ENCODE measurements at places on chromosomes 5 and 9.

GRCh38 chr9:136429075-136429628, 10.5 kb downstream of the INPP5E start:
- no peak for DNase-seq

GRCh38 chr5:135894276-135894675, 1.4 kb downstream of the IL9 start:
- no peak for DNase-seq

- DNase-seq, result no peak
Measured at GRCh38 chr9:105295201-105295550, 50.7 kb downstream of the SLC44A1 start.

DNA sequence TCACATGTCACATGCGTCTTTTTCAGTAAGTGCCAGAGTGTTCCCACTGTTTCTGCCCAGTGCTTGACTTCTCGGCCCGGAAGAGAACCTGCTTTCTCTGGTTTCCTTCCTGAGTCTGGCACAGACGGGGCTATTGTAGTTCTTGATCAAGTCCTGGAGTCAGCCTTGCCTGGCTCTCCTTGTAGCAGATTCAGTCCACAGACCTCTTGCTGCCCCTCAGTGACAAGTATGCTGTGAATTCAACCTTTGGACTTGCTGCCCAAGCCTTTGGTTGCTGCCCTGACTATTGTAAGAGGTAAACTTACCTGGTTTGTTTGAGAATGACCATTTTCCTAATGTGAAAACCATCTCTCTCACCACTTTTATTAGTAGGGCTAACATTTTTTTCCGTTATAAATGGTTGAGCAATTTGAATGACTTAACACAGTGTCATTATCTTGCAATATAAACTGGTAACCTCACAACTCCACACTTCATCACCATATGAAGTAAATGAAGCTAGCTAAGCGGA, 24.7 kb downstream of the ZBTB34 start:
- DNase-seq, result no peak

DNA sequence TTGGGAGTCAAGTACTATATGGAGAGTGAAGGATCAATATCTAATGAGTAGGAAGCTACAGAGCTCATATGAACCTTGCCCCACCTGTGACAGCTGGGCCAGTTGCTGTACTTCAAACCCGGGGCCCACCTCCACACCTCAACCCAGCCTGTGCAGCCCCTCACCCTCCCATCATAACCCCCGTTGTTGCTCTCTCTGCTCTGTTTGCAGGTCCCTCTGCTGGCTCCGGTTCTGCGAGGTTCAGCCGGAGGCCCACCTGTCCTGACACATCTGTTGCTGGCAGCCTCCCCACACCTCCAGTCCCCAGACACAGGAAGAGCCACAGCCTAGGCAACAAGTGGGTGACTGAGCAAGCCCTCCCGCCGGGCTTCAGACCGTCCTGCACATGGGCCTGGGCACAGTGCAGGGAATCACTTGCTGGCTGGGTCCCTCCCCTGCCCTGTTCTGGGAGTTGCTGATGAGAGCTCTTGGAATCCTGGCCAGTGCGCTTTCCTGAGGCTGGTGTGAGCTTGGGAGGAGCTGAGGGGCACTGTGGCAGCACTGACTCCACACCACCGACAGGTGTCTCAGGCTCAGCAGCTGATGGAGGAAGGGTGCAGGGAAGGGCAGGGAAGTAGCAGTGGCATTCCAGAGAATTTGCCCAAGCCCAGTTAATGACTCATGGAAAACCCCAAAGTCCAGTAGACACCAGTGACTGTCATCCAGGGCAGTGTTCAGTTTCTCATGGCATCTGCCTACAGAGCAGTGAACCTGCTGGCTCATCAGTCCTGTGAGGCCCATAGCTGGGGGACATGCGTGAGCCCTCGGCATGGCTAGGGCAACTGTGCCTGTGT, 69.5 kb upstream of the GARNL3 start:
- no peak for DNase-seq

DNA sequence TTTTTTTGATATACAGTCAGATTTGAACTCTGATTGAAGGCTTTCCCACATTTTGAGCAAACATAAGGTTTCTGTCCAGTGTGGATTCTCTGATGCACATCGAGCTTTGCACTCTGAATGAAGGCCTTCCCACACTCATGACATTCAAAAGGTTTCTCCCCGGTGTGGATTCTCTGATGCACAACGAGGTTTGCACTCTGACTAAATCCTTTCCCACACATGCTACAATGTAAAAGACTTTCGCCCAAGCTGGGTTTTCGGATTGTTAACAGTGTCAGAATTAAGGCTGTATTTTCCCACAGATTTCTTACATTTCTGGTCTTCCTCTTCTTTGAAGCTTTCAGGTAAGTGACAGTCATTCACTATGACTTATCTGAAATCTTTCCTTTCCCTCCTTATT, 44.3 kb downstream of the GHR start:
- DNase-seq, result no peak

DNA sequence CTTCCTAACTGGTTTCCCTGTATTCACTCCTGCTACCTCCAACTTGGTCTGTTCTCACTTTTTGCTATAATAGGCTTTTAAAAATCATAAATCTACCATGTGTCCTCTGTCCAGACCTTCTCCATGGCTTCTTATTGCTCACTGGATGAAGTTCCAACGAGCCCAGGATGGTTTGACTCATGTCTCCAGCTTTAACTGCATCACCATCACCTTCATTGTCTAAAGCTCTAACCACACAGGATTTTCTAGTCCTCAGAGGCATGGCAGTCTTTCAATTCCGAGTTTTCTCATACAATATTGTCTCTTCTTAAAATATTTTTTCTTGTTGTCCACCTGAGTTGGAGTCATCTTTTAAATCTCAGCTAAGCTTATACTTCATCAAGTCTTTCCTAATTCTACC, 49.3 kb downstream of the PDCD1LG2 start:
- no peak for DNase-seq

- no peak for DNase-seq
Measured at GRCh38 chr5:110896901-110897300, 158.1 kb downstream of the SLC25A46 start.

- no peak for DNase-seq
Measured at GRCh38 chr5:31211098-31211497, 17.6 kb downstream of the CDH6 start.

DNA sequence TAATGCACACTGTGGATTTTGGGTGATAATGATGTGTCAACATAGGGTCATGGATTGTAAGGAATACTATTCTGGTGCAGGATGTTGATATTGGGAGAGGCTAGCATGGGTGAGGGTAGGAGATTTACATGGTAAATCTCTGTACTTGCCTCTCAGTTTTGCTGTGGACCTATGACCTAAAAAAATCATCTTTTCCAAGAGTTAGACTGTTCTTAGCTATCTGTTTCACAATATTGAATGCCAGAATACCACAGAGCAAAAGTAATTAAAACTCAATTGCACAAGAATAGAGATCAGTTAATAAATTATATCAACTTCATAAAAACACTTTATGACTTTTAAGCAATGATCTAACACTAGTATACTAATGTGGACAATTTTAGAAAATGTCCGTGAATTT, 651.6 kb downstream of the HTR1A start:
- no peak for DNase-seq

DNA sequence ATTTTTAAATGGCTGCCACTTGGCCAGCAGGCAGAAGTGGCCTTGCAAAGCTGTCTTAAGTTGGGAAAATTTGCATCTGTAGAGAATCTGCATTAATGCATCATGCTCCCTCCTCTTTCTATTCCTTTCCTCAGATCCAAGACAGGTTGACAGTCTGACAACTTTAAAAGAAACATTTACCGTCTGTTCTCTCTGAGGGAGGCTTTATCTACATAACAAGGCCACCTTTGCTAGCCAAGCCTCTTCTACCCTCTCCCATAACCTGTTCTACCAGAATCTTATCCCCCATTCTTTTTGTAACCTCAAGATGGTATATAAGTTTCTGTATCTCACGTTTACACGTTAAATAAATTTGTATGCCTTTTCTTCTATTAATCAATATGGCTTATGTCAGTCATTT, 271.9 kb downstream of the OSTF1 start:
- DNase-seq, result no peak

DNA sequence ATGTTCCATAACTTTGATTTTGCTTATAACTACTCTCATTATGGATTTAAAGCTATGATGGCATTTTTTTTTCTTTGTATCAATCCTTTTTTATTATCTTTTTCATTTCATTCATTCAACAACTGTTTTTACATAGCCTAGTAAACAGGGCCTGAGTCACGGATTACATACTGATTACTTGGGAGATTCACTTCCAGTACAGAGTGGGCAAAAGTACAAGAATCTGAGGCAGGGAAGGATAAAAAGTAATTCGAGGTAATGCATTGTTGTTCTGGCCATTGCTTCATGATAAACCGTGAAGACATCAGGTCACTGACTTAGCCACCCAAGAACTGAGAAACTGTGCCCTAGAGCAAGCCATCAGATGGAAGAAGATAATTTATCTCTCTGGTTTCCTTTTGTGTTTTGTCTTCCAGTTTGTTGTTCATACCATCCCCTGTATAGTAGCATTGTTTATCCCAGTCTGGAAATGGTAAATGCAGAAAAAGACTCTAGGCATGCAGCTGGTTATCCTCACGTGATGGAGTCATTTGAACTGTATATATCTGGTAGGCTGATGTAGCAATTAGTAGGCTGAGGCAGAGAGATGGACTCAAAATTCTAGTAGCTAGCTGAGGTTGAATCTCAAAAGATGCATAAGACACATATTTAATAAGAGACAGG, 145.6 kb downstream of the CNTLN start:
- DNase-seq, result no peak

- DNase-seq, result no peak
Measured at GRCh38 chr5:3354606-3355005, 241.0 kb upstream of the IRX1 start.

DNA sequence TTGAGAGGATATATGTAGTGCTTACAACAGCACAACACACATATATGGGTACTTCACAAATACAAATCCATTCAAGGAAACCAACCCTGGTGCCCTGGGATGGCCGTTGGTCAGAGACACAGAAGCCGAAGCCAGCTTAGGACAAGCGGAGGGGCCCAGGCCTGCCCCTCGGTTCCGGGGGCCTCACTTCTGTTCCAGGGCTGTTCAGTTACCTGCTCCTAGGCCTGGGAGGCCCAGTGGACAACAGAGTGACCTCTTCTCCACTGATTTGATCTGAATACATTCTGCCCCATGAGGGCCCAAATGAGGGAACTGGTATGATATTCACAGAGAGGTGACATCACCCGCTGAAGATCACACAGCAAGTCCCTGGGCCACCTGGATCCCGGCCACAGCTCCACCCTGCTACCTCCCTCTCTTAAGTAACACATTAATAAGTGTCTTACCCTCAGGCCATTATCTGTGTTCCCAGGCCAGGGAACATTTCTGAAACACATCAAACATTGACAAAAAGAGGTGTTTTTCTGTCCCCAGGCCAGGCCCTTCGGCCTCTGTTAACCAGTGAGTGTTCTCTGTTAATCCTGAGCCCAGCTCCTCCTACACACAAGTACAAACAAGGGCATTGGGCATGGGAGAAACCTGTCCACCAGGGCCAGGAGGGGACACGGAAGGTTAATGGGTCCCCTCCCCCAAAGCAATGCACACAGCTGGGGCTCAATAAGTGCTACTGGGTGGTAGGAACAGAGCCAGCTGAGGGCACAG, 4.5 kb upstream of the GRHPR start:
- DNase-seq, result no peak

DNA sequence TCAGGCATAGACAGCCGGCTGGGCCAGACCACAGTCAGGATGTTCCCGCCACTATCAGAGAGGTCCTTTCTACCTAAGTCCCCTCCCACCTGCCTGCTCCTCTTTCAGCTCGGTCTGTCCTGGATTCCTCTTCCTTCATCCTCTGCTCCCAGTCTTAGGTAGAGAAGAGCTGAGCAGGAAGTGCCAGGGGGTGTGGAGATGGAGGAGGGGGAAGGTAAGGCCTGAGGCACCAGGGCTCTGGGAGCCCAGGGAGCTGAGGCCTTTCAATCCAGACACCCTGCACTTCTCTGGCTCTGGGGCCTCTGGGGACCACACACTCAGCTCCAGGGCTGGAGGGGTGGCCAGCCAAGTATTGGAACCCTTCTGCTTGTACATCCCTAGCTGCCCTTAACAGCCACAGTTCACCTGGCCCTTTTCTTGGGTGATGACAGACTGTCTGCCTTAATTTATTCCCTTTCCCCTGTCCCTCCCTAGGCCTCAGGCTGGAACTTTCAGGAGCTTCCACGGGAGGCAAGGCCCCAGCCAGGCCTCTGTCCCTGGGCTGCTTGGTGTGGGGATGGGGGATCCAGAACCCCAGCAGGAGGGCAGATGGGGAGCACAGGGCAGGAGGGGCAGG, 15.6 kb downstream of the IRF1 start:
- no peak for DNase-seq

- DNase-seq, result no peak
Measured at GRCh38 chr9:125990186-125990792, 243.1 kb downstream of the PBX3 start.

- DNase-seq, result no peak
Measured at GRCh38 chr5:171965745-171966144, 40.7 kb downstream of the FBXW11 start.

- DNase-seq, result no peak
Measured at GRCh38 chr9:123680352-123680751, 249.6 kb downstream of the DENND1A start.

DNA sequence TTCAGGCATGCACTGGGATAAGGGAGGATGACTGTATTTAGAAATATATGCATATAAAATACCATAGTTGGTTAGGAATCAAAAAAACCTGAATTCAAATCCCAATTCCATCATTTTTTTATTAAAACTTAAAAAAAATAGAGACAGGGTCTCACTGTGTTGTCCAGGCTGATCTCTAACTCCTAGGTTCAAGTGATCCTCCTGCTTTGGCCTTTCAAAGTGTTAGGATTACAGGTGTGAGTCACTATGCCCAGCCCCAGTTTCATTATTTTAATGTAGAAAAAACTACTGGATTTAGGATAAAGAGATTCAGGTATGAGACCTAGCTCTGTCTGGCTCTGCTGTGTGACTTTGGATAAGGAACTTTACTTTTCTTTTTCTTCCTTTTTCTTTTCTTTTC, 3.3 kb upstream of the LARP1 start:
- DNase-seq, result no peak

DNA sequence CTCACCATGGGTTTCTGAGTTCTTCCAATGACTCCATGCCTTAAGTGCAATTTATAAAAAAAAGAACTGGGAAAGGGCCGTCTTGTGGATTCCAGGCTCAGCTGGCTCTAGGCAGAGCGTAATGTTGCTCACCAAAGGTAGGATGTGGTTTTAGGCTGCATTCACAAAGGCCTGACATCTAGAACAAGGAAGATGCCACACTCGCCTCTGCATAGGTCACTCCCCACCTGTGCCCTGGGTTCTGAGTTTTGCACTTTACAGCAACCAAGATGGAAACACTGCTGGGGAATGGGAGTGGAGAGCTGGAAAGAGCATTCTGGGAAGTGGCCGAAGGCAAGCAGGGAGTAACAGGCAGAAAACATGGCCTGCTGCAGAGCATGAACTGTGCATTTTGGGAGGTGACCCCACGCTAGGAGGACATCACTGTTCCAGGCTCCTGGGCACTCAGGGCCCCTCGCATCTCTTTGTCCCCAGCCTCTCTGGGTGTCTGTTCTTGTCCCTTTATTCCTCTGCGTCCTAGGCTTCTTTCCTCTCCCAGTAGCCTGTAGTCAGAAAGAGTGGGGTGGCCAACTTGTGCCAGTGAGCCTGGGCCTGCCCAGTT, 12.3 kb downstream of the FCN2 start:
- DNase-seq, result no peak
